ENCODE measurements at places on chromosomes 6 and 20.

DNA sequence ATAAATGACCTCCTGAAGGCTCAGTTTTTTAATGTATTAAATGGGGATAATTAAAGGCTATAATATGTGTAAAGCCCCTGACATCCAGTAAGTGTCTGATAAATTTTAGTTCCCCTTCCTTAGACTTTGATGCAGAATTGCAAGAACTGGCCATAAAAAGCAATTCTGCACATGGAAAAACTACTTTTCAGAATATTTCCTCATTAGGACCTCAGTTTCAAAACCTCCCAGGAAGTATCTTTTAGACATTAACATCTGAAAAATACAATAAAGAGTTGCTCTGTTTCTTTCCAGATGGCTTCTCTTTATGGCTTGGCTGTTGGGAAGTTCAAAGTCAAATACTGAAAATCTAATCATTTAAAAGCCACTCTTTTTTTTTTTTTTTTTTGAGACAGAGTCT, 106.3 kb upstream of the ZNF217 start:
- no peak for DNase-seq

DNA sequence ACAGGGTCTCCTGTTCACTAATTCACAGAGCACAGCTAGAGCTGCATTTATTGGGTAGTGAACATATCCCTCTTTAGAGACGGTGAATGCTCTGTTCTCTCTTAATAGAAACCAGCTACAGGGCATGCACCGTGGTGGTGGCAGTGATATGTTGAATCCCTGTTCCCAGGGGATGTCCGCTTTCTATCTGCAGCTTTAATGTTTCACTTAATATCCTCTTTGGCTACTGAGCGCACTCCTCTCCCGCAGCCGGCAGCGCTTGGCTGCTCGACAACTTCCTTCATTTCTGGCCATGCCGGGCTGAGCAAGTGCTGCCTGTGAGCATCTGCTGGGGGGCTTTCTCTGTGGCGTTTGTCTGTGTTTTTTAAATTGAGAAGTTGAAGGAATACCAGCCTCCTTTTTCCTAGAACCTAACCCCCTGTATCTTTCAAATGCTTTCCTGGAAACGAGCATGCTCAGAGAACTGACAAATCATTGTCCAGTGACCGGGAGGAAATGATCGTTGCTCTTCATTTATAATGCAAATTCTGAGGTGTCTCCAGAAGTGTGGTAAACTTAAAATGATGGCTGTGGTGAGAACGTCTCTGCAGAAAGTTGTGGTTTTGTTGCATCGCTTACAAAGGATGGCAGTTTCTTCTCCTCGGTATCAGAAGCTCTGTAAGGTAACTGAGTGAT, 297.9 kb downstream of the UTRN start:
- peak; percentile 59 for DNase-seq

- DNase-seq = peak; percentile 48
These were observed 17.1 kb upstream of the ASF1A start for GRCh38 chr6:118876814-118877213.

- peak; percentile 60 for DNase-seq
These were observed 144.7 kb downstream of the TASP1 start for GRCh38 chr20:13494019-13494418.

GRCh38 chr6:68651011-68651985, 16.2 kb downstream of the ADGRB3 start:
- DNase-seq = no peak
